ENCODE measurements at places on chromosomes 12 and 14.

GRCh38 chr12:93287149-93287548 lies 90.6 kb upstream of the NUDT4 start:
- DNase-seq, result no peak

- DNase-seq, result no peak
Observed at GRCh38 chr14:105147671-105148603, 20.6 kb downstream of the JAG2 start.

GRCh38 chr12:47504775-47505446 lies 200.9 kb downstream of the RPAP3 start:
- DNase-seq, result no peak

DNA sequence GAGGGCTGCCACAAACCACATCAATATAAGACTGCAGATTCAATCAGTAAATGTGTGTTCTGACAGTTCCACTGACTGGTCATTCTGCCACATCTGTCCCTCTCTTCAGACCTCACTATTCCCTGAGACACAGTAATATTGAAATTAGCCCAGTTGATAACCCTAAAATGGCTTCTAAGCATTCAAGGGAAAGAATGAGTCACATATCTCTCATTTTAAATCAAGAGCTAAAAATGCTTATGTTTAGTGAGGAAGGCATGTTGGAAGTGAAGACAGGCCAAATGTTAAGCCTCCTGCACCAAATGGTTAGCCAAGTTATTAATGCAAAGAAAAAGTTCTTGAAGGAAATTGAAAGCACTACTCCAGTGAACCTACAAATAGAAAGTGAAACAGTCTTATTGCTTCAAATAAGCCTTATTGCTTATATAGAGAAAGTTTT lies 24.5 kb upstream of the KIF21A start:
- DNase-seq, result no peak

DNA sequence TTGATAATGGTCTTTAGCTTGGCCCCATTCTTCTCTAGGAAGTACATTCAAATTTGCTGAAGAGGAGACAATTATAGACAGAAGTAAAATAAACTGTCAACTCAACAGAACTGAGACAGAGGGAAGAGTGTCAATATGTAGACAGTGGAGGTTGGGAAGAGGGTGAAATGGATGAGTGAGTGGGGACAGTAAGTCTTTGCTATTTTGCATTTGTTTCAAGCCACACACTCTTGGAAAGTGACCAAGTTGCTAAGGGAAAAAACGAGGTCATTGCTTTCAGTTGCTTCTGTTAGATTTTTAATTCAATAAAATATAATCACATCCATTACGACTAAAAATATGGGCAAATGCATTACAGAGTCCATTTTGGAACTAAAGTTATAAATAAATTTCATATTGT lies 47.8 kb downstream of the BTBD7 start:
- no peak for DNase-seq

- DNase-seq, result no peak
Observed at GRCh38 chr14:99573436-99574098, 30.4 kb downstream of the CCDC85C start.

DNA sequence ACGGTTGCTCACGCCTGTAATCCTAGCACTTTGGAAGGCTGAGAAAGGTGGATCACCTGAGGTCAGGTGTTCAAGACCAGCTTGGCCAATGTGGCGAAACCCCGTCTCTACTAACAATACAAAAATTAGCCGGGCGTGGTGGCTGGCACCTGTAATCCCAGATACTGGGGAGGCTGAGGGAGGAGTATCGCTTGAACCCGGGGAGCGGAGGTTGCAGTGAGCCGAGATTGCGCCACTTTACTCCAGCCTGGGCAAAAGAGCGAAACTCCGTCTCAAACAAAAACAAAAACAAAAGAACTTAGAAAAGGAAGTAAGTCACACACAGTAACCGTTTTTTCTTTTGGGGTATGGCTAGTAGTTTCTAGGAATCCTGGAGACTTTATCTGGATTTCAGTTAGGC lies 1.7 kb upstream of the PALS1 start:
- no peak for DNase-seq

DNA sequence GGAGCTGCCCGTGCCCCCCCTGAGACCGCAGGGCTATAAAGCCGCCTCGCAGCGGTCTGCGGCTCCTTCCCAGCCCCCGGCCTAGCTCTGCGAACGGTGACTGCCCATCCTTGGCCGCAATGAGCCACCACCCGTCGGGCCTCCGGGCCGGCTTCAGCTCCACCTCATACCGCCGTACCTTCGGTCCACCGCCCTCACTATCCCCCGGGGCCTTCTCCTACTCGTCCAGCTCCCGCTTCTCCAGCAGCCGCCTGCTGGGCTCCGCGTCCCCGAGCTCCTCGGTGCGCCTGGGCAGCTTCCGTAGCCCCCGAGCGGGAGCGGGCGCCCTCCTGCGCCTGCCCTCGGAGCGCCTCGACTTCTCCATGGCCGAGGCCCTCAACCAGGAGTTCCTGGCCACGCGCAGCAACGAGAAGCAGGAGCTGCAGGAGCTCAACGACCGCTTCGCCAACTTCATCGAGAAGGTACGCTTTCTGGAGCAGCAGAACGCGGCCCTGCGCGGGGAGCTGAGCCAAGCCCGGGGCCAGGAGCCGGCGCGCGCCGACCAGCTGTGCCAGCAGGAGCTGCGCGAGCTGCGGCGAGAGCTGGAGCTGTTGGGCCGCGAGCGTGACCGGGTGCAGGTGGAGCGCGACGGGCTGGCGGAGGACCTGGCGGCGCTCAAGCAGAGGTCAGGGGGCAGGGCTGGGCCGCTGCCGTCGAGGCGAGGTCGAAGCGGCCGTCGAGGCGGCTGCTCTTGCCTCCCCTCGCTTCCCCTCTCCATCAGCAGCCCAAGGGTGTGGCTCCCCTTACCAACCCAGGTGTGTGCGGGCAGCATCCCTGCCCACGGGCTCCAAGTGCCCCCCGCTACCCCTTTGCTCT lies at the start of gene PRPH:
Gene PRPH, plus strand, starts transcription at position 66 of the 855 bp plus-strand sequence. Its CDS starts 54 bp downstream, at position 120.
- no peak for DNase-seq

DNA sequence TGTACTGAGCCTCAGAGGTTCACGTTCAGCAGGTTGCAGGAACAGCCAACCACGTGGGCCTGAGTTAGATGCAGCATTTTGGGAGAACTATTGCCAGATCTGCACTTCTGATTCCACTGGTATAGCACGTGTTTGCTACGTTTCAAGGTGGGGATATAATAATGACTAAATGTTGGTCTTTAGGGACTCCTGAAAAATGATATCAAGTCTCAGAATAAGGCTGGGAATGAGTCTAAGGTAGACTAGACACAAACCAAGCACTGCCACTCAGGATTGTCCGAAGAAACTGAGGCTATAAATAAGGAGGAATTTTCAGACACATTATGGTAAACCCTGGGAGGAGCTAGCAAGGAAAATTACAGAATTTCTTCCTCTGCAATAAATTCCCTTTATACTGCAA lies 98.1 kb downstream of the ESR2 start:
- no peak for DNase-seq

- no peak for DNase-seq
Observed at GRCh38 chr12:26114720-26115401, 10.0 kb downstream of the BHLHE41 start.

GRCh38 chr12:81378601-81379285 lies 300.9 kb downstream of the ACSS3 start:
- DNase-seq, result no peak
